Peyer's patch (tissue), 4 donors: ENCODE measurements at places on chromosomes 12 and 14. TPM values are rescaled to one million over a fixed set of nuclear protein-coding genes. Genes with fewer than 3 reads are reported as not detected.

DNA sequence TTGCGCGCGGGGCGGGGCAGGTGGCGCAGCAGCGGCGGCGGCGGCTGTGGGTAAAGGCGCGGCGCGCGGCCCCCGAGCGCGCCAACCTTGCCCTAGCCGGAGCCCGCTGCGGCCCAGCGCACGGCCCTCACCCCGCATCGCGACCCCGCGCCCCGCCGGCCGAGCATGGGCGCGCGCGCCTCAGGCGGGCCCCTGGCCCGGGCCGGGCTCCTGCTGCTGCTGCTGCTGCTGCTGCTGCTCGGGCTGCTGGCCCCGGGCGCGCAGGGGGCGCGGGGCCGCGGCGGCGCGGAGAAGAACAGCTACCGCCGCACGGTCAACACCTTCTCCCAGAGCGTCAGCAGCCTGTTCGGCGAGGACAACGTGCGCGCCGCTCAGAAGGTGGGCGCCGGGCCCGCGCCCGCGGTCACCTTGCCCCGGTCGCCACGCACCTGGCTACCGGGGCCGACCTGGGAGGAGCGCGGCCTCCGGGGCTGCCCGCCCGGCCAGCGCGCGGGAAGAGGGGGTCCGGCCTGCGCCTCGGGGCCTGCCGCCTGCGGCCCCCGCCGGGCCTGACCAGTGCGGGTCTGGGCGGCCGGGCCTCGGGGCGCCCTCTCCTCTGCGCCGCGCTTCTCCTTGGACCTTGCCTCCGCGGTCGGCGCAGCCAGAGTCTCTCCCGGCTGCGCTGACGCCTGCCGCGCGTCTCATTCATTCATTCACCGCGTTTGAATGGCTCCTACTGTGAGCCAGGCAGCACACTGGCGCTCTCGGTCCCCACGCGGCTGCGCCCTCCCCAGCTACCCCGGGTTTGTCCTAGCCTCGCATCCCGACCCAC is at the start of gene BRI3BP:
Gene BRI3BP, plus strand, starts transcription at position 20 of the 811 bp plus-strand sequence. Its CDS starts 146 bp downstream, at position 166.
- H3K27ac ChIP-seq: peak within 1 kb of the TSS; percentile 75
- H3K36me3 ChIP-seq: no peaks in the 10 kb centered on the region
- DNase-seq: peak; percentile 77
- no peaks in the 10 kb centered on the region for H3K27me3 ChIP-seq
- peak within 1 kb of the TSS; percentile 66 for H3K4me3 ChIP-seq

DNA sequence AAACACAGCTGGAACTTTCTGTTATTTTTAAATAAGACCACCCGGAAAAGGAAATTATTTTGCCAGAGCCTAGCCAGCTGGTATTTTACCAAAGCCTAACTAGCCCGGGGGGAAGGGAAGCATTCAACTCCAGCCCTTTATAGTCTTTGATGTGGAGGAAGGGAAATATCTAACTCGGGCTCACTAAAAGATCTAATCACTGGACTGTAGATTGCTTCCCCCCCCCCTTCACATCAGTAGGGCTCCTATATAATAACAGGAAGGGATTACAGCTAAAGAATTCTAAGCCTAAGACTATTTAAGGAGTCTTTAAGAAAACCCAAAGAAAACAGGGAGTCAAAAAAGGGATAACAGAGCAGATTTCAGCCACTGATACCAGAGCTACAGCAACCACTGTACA is 431.1 kb downstream of the KCNH5 start:
- no peak overlapping the region for H3K4me3 ChIP-seq
- H3K36me3 ChIP-seq: no peaks in the 10 kb centered on the region
- H3K4me1 ChIP-seq: no peaks in the 10 kb centered on the region
- no peak overlapping the region for H3K27ac ChIP-seq
- no peaks in the 10 kb centered on the region for H3K27me3 ChIP-seq
- no peak for DNase-seq

EXD2 gene
- total RNA-seq: 17.3 TPM

DNA sequence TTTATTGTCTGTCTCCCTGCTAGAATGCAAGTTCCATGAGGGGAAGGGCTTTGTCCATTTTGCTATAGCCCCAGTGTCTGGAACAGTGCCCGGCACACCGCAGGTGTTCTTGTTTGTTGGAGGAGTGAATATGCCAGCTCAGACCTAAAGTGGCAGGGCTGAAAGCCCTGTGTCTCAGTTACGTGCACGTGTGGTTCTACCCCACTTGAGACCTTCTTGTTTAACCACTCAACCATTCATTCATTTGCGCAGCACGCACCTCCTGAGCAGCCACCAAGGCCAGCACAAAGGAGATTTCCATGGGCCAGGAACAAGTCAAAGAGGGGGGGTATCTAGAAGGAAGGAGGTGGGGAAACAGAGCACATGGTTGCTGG is 338.0 kb upstream of the FKBP4 start:
- no peaks in the 10 kb centered on the region for H3K4me1 ChIP-seq
- no peak overlapping the region for H3K4me3 ChIP-seq
- no peak overlapping the region for H3K27ac ChIP-seq
- no peaks in the 10 kb centered on the region for H3K36me3 ChIP-seq
- DNase-seq: no peak
- no peaks in the 10 kb centered on the region for H3K27me3 ChIP-seq
